Activated CD4-positive, alpha-beta T cell treated with anti-CD3 and anti-CD28 coated beads, Interleukin-2, amount 10 ng/mL, durations not matched to agents 24 days and 14 days (primary cell): ENCODE measurements at places on chromosomes 3 and 15.

DNA sequence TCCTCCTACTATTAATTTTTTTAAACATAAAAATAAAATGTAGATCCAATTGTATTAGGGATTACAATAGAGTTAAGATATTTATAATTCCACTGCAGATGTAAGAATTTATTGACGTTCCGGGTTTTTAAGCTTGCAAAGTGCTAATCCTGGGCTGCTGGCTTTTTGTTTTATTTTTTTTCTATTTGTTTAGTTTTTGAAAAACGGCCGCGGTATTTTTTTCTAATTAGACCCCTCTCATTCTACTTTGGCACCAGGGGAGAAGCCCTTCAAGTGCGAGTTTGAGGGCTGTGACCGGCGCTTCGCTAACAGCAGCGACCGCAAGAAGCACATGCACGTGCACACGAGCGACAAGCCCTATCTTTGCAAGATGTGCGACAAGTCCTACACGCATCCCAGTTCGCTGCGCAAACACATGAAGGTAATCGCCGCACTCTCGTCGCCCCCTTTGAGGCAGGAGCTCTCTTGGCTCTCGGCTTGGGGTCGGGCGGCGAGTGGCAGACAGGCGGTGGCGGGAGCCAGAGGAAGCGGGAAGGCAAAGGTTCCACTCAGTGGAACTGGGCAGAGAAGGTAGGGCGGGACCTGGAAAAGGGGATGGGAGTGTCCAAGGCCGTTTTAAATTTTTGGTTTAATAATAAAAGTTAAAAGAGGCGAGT, 3.2 kb downstream of the ZIC1 start:
- peak; percentile 59 for DNase-seq

DNA sequence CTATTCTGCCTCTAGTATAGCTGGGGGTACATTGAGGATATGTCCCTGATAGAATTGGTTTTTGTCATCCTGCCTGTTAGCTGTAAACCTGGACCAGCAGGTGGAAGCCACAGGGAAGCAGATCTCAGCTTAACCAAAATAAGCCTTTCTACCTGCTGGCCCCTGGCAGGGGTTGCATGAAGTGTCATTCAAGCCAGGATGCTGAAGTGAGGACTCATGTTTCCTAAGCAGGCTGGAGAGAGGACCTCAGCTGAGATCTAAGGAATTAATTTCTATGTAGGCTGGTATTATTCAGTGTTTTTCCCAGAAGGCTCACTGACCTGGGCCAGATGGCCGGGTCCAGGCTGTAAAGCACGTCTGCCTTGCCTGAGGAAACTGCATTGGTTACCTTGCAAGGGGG, 128.9 kb downstream of the MEGF11 start:
- no peak for DNase-seq

- DNase-seq, result peak; percentile 44
Observed at GRCh38 chr3:143071776-143072175, 47.8 kb upstream of the CHST2 start.

DNA sequence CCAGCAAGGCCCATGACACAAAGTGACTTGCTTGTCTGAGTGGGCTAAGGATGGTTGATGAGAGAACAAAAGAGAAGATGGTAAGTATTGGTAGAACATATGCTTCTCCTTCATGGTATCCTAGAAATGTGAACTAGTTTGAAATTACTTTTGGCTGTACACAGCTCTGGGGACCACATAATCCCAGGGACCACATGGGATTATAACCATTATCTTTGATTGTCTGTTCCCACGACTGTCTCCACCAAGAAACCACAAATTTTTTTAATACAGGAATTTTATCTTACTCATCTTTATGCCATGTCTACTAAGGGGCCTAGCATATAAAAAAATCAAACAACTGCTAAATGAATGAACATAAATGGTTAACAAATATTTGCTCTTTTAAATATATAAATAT, 155.3 kb upstream of the PRICKLE2 start:
- DNase-seq, result no peak

GRCh38 chr15:101538177-101538576, 48.7 kb upstream of the PCSK6 start:
- DNase-seq, result no peak

- DNase-seq, result no peak
Observed at GRCh38 chr15:81516461-81516860, 142.4 kb upstream of the TMC3 start.
